ENCODE measurements at places on chromosomes 2 and 18.
A peak's percentile ranks its signal among the peaks of the same experiment; 100 is the strongest.

- DNase-seq: no peak
Observed at GRCh38 chr18:62977512-62977911, 262.2 kb downstream of the PHLPP1 start.

DNA sequence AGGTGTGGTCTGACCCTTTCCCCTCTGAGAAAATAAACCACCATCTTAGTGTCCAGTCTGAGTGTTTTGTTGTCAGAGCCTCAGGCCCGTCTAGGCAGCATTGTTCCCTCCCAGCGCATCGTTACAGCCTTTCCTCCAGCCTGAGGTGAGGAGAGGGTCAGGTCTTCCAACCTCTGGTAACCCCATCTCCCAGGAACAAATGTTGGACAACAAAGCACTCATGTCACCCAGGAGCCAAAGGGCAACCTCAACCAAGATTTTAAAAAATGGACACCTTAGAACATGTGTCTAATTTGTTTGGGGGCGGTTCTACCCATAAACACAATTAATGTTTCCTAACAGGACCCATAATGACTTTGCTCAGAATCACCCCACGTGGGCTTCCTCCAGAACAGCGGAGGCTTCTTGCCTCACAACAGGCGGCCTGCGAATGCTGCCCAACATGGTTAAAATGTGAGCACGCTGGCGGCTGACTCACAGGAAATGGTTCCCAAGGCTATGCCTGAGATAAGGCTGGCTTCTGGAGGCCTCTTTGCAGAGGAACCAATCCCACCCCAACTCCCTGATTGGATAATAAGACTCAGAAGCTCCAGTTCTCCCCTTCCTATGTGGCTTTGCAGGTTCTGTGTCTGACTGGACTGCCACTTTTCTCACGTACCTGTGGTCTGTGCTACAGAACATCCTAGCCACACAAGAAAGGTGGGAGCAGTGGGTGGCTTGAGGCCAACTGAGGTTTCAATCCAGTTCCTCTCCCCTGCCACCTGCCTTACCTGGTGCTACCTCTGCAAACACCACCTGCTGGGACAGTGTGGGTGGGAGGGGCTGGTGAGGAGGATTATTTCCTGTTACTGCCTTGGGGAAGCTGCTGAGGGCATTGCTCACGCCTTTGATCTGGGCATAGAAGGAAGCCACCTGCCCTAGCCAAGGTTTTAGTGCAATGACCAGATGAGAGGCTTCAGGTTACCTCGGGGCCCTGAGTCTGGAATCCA is 108.8 kb downstream of the B3GNT2 start:
- DNase-seq: peak; percentile 54

GRCh38 chr18:49494660-49495059 is 7.6 kb upstream of the C18orf32 start:
- no peak for DNase-seq

- DNase-seq: no peak
Observed at GRCh38 chr18:56676639-56677038, 25.5 kb downstream of the WDR7 start.

DNA sequence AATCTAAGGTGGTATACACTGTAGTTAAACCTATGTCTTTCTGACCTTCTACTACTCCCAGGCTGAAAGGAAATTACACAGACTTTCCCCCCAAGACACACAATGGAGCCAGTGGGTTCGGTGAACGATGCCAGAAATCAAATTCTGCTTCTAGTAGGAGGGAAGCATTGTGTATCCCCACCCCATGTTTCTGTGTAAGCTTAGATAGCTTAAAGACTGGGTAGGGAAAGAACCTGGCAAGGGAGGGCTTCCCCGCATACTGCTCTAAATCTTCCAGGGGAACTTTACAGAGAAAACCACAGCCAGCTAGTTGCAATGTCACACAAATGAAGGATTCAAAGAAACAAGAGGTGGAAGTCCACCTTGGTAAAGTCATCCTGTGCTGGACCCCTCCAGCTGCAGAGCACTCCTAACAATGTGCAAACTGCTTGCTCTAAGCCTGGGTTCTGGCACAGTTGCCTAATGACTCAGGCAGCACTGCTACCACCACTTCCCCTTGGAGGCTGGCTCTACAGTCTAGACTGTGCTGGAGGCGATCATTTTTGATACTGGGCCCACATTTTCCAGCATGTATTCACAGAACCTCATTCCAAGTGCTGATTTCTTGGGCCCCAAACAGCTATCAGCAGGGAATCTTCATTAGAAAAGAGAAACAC is 47.5 kb downstream of the TRIB2 start:
- no peak for DNase-seq

DNA sequence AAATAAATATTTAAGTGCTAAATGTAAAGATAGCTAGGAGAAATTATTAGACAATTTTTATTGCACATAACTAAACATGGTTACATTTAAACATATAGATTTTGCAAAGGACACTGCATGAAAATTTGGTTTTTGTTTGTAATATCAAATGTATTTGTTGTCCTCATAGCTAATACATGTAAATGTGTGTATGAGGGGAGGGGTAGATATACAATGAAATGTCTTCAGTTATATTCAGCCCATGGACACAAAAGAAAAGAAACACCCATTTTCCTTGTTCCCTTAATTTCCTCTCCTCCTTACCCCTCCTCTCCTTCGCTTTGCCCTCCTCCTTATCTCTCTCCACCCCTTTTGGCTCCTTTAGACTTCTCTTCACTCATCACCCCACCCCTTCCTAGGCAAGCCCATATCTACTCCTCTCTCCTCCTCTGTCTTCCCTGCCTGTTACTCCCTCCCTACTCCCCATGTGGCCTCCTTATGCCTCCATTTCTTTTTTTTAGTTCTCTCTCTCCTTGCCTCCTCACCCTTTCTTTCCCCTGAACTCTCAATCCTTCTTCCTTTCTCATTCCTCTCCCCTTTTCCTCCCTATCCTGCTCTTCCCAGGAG is 1.4 kb downstream of the COL3A1 start:
- DNase-seq: no peak

GRCh38 chr18:34729264-34729663 is 19.2 kb downstream of the DTNA start:
- no peak for DNase-seq

GRCh38 chr18:73752546-73752945 is 395.1 kb downstream of the FBXO15 start:
- DNase-seq: no peak

- no peak for DNase-seq
Observed at GRCh38 chr2:143254110-143254509, 124.9 kb downstream of the ARHGAP15 start.

DNA sequence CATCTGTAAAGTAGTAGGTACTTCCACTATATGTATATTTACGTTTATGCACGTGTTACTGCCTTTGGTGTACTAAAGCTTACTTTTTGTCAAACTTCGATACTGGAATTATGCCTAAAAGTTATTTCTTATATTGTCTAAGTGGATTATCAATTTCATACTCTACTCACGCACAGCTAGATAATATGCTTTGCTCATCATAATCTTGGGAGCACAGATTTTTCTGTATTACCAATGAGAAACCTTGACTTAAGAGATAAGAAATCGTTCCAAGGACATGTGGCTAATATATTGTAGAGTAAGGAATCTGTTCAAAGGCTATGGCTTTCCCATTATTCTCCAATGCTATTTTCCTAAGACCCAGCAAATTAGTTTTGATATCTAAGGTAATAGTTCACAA is 6.5 kb downstream of the HSPE1 start:
- no peak for DNase-seq

DNA sequence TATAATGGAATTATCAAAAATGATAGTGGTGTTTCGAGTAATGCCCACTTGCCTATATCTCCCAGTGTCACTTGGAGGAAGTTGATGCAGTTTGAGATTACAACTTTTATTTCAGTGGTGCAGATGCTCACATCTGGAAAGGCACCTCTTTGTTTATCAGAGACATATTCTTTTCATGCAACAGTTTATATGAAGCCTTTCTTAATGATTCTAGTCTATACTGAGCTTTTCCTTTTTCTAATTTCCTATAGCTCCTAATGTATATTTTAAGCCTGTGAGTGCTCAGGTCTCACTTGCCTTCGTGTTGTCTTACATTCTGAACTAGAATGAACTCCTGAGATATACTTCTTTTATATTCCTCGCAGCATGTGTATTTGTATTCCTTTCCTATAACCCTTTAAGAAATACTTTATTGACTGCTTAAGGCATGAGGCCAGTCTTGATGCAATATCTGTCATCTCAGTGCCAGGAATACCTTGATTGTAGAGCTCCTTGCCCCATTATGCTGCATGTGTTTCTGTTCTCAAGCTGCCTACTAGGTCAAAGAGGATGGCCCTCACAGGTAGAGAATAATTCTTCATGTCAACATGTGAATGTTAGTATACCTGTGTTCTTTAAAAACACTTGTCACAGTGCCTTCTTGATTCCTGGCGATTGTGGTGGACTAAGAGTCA is 52.6 kb downstream of the VRK2 start:
- no peak for DNase-seq

DNA sequence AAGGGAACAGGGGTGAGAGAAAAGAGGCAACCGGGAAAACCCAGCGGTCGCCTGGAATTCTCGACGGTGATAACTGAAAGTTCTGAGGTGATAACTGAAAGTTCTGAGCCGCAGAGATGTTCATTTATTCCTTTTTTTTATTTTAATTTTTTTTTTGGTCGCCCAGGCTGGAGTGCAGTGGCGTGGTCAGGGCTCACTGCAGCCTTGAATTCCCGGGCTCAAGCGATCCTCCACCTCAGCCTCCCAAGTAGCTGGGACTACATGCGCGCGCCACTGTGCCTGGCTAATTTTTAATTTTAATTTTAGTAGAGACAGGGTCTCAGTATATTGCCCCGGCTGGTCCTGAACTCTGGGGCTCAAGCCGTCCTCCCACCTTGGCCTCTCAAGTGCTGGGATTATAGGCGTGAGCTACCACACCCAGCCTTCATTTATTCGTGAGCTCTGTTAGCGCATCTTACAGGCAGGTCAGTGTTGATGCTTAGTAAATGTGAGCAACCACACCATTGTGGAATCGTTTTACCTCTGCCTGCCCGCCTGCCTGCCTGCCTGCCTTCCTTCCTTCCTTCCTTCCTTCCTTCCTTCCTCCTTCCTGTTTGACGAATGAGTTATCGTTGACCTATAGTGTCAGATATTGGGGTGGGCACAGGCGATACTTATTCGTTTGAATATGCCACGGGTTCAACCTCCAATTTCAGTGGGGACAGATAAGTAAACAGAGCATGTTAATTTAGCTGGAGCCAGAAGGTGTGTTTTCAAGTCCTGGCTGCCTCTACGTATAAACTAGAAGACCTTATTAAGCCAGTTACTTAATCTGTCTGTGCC is 557 bp upstream of the E2F6 start:
- no peak for DNase-seq

DNA sequence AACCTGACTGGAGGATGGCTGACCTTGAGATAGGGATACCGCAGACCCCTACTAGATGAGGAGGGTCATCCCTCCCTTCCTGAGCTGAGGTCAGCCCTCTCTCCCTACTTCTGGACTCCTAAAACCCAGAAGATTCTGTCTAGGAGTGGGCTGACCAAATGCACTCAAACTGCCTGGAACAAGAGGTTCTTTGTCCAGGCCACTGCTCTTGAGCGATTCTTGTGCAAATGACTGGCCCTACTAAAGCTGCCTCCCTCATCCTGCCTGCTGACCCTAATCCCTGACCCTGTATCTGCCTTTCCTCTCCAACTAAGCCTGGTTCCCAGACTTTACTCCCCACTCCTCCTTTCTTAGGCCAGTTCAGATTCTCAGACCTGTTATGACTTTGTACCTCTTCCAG is 56.2 kb downstream of the EFR3B start:
- no peak for DNase-seq

DNA sequence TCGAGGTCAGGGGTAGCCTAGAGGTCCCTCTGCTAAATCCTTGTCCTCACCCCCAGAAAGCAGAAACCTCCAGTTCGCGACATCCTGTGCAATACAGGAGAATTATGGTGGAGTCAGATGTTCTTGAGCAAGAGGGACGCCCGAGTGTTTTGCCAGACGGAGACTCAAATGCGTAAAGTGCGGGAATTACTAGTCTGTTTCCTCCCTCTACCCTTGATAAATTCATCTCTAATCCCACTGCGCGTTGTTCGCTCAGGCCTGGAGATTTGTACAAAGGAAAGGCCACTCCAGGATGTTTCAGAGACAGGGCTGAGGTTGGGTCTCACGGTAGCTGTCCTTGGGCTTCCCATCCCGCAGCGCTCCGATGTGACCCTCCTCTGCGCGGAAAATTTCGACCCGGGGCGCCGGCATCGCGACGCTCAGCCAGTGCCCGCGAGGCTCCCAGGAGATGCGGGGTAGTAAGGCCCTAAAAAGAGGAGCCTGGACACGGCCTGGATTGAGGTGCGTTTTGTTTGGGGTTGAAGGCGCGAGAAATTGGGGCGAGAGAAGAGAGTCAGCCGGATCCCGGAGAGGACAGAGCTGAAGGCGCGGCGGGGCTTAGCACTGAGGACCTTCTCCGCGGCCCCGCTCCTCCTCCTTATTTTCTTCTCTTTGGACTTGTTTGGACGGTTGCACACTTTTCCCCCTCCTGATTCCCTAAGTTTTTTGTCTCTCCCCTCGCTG is 2.6 kb upstream of the NEUROD1 start:
- DNase-seq: no peak

- DNase-seq: no peak
Observed at GRCh38 chr2:40559175-40559574, 107.3 kb upstream of the SLC8A1 start.

DNA sequence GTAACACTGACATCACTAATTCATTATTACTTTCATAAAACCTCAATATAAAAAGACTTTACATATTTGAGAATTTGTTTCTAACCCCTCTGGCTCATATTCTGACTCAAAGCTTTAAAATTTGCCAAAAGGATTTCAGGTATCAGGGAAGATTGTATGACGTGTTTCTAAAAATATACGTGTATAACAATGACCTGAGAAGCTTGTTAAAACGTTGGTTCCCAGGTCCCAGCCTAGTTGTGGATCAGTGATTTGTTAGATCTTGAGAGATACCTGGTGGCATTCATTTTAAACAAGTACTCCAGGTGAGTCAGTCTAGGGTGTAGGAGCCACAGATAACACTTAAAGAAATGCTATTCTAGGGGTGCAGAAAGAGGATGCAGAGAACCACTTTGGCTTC is 1096.8 kb upstream of the NXPH2 start:
- no peak for DNase-seq

GRCh38 chr2:63009490-63009889 is 41.1 kb upstream of the OTX1 start:
- no peak for DNase-seq

- DNase-seq: no peak
Observed at GRCh38 chr2:106812383-106812782, 73.6 kb downstream of the ST6GAL2 start.

- no peak for DNase-seq
Observed at GRCh38 chr2:13696601-13697000, 935.9 kb upstream of the LRATD1 start.

GRCh38 chr2:16050908-16051489 is 110.6 kb downstream of the MYCN start:
- DNase-seq: no peak

GRCh38 chr2:194826241-194826640 is 830.8 kb upstream of the SLC39A10 start:
- DNase-seq: no peak

DNA sequence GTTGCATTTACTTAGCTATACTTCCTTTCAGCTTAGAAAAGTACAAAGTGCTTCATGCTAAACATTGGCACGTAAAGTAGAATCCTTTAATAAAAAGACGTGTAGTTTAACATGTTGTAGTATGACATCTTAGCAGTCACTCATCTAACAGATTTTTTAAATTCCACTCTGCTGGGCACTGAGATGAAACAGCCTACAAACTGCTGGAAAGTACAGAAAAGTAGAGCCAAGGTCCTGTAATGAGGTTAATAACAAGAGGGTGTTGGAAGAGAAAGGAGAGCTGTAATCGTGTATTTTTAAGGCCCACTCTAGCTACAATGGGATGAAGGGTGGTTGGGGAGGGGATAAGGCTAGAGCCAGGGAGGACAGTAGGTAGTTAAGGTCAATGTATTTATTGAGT is 10.7 kb downstream of the CD8A start:
- DNase-seq: no peak

GRCh38 chr2:98241592-98241991 is 104.7 kb upstream of the CNGA3 start:
- no peak for DNase-seq

All from stimulated activated CD4-positive, alpha-beta T cell treated with anti-CD3 and anti-CD28 coated beads, TNF-alpha, amount 100 ng/mL, for 24 hours (primary cell).